ENCODE measurements at places on chromosomes 7 and 10. TPM values are rescaled to one million over a fixed set of nuclear protein-coding genes. Genes with fewer than 3 reads are reported as not detected.
A peak's percentile ranks its signal among the peaks of the same experiment; 100 is the strongest.

The VAX1 gene
- total RNA-seq = not detected

The MGAM2 gene
- total RNA-seq = 4.4 TPM

The HMX3 gene
- total RNA-seq = not detected

The FAM24B gene
- total RNA-seq = 0.34 TPM

The NFE2L3 gene
- 0.61 TPM for total RNA-seq

The SEM1 gene
- 36.8 TPM for total RNA-seq

The GTF2IRD1 gene
- total RNA-seq = 1.9 TPM

The GCC1 gene
- total RNA-seq = 10.0 TPM

The FAM241B gene
- 3.9 TPM for total RNA-seq

The CC2D2B gene
- 0.10 TPM for total RNA-seq

The CPXM2 gene
- 0.55 TPM for total RNA-seq

The AOAH gene
- total RNA-seq = 8.6 TPM

The MRLN gene
- not detected for total RNA-seq

The COL13A1 gene
- total RNA-seq = not detected

GRCh38 chr7:148939128-148939755 is 55.2 kb upstream of the EZH2 start:
- no peak for DNase-seq

- DNase-seq = peak; percentile 43
These were observed 3.2 kb downstream of the KNDC1 start for GRCh38 chr10:133162910-133163856.

DNA sequence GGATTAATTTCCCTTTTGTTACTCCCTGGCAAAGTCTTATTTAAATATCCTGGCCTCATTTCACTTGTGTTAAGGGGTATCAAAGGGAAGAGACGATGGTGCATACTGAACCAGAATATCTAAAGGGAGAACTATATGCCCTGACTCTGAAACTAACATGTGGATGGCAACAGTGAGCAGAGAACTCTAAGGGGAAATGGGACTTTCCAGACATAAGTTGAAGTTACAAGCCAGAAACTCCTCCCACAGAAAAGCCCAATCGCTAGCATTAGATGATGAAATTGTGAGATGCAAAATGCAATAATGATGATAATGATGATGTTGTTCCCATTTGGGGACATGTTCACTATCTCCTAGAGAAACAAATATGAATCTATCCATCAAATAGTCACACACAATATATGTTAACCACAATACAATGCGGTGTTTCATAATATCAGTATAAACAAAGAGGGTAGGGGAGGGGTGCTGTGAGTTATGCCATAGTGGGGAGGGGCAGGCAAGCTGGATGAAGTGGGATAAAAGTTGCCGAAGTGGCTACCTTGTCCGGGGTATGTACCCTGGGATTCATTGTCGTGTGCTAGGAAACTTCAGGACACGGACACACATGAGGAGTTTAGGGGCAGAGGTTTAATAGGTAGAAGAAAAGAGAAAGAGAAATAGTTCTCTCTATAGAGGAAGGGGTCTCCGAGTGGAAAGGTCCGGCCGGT is 37.1 kb downstream of the TMEM229A start:
- no peak for DNase-seq

DNA sequence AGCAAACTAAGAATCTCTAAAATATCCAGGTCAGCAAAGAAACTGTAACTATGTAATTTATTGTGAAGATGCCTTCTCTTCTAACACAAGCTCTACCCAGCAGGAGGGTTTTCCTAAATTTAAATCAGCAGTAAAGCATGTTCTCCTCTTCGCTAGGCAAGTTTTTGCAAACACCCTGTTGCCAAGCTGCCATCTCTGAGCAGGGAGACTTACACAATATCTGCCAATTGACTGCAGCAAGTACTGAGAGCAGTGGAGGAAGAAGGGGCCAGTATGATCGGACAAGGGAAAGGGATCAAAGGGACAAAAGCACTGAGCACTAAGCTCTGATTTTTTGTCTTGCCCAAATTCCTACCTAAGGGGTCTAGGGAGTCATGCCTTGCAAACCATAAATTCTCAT is 16.0 kb upstream of the LANCL2 start:
- DNase-seq = no peak

- no peak for DNase-seq
These were observed 563.7 kb downstream of the GRM8 start for GRCh38 chr7:126689037-126689436.

- no peak for DNase-seq
These were observed 21.0 kb downstream of the TRIL start for GRCh38 chr7:28937103-28937502.

DNA sequence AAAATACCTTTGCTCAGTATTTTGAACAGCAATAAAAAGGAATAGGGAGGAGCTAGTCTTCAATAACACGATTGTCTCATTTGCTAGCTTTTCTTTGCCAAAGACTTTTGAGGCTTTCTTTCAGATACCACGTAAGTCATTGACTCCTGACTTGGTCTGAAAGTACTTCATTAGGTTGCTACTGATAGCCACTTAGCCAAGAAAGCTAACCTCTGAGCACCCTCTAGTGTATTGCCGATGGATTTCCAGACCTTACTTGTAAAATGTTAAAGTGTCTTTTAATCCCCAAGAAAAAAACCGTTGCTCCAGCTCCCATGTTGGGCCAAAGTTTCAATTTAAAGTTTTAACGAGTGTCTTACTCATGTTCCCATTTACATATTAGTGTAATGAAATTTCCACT is 63.4 kb upstream of the STRIP2 start:
- no peak for DNase-seq

DNA sequence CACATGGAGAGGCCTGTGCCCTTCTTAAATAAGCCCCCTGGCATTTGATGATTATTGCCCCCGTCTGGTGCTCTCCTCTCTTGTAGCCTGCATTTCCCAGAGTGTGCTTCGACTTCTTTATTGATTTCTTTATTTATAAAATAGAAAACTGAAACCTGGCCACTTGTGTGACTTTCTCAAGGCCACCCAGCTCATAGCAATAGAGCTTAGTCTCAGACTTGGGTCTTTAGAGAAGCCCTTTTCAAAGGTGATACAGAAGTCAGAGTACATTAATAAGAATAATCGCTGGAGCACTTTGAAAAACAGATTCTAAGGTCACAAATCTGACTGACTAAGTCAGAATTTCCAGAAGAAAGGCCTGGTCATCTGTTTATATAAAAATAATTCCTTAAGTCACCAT is 86.6 kb downstream of the NOC3L start:
- DNase-seq = no peak

DNA sequence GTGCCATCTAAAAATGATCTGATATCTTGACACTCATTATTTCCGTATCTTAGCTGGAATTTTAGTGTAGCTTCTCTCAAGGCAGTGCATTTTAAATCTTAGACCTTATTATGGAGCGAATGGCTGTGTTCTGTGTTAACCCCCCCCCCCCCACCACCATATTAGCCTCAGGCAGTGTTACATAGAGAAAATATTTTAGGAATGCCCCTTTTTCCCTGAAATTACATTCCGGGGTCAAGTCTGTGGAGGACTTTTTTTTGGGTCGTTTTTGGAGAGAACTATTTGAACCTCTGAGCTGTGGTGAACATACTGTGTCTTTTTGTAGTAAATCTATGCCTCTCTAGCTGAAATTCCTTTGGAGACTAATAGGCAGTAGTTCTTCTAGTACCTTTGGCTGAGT is 3.1 kb downstream of the CCDC126 start:
- no peak for DNase-seq

- DNase-seq = no peak
These were observed 70.6 kb upstream of the ZMIZ2 start for GRCh38 chr7:44678101-44678470.

DNA sequence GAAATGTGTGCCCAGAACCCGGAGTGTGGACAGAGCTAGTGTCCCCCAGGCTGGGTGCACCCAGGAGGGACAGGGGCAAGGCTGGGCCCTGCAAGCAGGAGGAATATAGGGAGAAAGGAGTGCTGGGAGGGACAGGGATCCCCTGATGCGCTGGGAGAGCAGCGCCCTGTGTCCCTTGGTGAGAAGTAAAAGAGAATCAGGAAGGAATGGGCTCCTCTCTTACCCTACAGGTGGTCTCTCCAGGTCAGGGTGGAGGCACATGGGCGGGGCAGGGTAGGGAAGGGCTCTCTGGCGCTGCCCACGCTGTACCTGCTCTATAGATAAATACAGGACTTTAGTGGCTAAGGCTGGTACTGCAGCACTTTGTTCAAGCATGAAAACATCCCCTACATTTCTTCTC is 753.8 kb downstream of the GRID1 start:
- DNase-seq = no peak

- no peak for DNase-seq
These were observed 36.9 kb downstream of the SLC26A4 start for GRCh38 chr7:107697321-107698049.

- DNase-seq = no peak
These were observed 51.7 kb downstream of the EBF3 start for GRCh38 chr10:129912166-129912917.

DNA sequence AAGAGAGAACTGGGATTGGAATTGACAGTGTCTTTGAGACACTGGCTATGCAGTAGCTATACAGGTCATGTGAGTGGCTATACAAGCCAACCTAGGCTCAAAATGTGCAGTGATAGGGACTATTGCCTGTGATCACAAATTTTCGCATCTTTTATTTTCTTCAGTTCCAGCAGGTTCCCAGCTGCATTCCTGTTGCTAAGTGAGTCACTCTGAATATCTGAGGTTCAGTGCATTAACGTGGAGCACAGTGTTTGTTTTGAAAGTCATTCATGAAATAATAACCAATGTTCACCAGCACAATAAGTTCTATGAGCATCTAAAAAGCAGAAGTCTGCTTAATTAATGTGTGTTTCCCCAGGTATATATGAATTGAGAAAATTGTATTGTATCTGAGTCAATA is 1236.0 kb upstream of the CELF2 start:
- DNase-seq = no peak

- no peak for DNase-seq
These were observed 240.3 kb downstream of the IPMK start for GRCh38 chr10:58027426-58027825.

DNA sequence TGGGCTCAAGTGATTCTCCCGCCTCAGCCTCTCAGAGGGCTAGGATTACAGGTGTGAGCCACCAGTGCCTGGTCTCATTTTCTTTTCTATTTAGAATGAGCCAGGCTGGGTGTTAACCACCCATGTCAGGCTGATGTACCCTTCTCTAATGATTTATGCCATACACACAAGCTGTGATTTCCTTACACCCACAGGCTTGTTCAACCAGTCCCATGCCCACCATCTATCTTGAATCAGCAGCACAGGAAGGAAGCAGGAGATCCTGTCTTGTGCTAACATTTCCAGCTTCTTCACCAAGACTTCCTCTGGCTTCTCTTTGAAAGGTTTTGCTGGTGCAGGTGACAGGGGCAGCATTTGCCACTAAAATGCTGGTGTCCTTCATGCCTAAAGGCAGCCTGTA is 176.4 kb downstream of the GATA3 start:
- no peak for DNase-seq

DNA sequence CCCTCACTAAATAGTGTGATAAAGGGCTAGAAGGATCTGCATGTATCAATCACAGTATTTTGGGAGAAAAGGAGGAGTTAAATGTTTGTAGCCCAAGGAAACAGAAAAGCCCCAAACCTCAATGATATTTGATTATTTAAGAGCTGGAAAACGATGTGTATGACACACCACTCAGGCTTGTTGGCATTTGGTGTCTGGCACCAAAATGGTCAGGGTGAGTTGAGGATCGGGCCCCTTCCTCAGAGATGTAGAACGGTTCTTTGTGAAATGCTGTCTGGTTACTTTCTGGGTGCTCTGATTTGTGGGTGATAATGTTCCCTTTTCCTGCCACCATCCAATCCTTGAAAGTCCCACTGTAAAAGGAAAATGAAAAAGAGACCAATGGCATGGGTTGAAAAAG is 113.7 kb downstream of the CCDC3 start:
- no peak for DNase-seq

DNA sequence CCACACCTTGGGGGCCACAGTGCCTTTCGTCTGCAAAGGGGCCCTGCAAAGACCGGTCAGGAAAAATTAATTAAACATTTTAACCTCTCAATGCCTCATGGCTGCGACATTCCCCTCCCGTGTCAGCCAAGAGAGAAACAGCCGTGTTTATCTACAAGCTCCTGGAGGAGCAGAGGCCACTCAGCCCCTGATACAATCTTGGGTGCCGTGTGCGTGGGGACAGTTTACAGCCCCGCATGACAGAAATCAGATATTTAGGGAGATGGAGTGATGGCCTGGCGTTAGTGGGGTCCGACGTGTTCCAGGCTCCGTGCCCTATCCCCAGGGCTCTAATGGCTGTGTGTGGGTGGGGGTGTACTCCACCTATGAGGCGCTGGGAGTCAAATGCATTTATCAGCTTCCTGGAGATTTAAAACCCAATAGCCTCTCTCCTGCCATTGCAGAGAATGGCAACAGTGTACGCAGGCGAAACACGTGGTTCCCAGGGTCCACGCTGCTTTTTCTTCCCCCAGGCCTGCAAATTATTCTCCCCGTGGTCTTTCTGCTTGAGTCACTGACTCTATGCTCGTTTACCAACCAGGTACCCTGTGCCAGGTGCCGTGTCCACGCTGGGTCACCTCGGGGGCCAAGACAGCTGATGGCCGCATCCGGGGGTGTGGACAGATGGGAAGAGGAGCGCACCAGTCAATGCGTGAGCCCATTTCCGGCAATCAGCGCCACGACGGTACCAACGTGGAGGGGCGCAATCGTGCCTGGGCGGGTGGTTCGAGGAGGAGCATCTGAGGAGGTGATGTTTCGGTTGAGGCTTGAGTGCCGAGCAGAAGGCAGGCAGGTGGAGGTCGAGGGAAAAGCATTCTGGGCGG is 26.6 kb upstream of the PSMG3 start:
- no peak for DNase-seq

GRCh38 chr10:129993621-129994020 is 29.5 kb upstream of the EBF3 start:
- DNase-seq = no peak

- peak; percentile 26 for DNase-seq
These were observed 295.0 kb downstream of the TCERG1L start for GRCh38 chr10:131016556-131016955.

DNA sequence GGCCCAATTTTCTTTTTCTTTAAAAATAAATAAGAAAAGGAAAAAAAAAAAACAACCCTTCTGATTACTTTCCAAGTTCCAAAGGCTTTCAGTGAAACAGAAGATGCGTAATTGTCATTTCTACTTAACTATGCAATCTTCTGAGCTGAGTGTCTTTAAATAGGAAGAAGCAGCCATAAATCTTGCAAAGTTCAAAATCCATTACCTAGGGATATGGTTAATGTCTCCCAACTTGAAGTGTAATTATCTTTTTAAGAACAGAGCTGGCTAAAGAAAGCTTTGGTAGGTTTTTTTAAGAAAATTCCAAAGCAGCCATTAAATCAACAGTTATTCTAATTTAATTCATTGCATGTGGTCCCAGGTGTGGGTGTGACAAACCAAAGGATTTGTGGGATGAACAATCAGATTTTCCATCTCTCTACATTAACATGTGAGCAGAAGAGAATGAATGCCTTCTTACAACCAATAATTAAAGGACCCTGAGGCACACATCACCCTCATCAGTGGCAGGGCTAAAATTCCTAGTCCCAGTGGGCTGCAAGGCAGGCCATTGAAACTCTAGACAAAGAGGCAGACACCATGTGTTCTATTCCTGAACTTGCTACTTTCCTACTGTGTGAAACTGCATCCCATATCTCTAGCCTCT is 419.2 kb downstream of the REEP3 start:
- DNase-seq = no peak

- peak; percentile 13 for DNase-seq
These were observed 225.2 kb downstream of the MAD1L1 start for GRCh38 chr7:2007551-2007950.

Data from right lobe of liver (tissue), 6 donors.